ENCODE measurements at places on chromosomes 6 and 20.

DNA sequence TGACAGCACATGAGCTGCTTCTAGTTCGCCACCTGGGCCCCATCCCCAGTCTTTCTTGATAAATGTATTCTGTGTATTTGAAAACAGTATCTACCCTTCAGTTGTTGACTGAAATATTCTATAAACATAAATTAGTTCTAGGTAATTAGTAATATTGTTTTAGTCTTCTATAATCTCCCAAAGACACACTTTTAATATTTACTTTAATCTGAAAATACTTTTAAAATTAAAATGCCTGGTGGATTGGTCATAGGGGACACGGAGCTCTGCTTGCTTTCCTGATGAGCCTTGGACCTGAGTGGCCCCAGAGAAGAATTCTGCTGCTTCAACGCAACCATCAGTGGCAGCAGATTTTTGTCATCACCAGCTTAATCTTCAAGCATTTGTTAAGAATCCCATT is 234.5 kb downstream of the THBS2 start:
- DNase-seq, result no peak

DNA sequence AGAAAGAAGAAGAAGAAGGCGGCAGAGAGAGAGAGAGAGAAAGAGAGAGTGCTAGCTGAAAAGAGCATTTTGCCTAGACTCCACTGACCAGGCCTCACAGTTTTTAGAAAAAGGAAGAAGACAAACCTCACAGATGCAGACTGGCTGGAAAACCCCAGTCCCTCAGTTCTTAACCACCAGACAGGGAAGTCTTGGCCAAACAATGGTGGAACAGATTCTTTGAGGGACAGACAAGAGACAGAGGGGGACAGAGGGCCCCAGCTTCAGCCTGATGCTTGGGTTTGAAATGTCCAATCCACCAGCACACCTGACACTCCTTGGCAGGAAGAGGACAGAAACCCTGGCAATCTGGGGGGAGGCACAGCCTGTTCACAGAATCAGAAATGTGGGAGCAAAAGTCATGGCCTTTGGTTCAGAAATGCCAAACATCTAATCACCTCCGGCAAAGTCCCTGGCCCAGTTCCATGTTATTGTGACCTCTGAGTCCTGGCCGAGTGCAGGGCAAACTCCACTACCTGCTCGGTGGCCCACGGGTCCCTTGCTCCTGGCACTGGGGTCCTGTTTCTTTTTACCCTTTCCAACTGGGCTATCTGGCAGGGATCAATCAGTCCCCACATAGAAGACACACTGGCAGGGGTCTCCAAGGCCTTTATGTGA is 235.2 kb downstream of the LY86 start:
- no peak for DNase-seq

DNA sequence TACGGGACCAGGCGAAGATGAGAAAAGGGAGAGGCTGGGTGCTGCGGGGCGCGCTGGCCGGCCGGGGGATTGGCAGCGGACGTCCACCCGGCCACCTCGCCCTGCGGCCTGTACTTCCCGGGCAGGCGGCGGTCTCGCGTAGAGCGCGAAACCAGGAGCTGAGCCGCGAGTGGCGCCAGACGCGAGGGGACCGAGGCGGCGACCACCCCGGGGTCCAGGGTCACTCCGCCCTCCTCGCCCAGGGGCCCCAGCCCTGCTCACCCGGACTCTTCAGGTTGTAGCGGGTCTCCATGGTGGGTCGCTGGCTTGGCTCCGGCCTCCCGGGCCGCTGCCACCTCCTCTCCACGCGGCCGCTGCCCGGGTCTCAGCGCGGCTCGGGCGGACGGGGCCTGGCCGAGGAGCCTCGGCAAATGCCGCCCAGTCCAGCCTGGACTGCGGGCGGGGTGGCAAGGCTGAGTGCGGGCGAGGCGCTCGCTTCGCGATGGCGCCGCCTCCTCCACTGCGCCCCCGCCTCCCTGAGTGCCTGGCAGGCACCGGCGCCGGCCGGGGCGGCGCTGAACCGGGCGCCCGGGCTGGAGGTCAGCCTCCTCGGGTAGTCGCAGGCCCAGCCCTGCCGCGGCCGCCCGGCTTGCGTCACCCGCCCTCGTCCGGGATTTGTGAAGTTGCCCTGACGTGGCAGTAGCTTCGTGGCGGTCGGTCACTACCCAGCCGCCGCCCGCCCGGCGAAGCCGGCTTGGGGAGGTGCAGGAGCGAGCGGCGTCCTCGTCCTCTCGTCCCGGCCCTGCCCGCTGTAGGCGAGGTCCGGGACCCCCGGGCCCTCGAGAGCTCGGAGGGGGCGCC is at the start of gene UBE2J1:
Gene UBE2J1 (minus strand): TSS at position 445 of the 840 bp plus-strand sequence. CDS start 153 bp downstream, at position 292.
- peak; percentile 95 for DNase-seq

DNA sequence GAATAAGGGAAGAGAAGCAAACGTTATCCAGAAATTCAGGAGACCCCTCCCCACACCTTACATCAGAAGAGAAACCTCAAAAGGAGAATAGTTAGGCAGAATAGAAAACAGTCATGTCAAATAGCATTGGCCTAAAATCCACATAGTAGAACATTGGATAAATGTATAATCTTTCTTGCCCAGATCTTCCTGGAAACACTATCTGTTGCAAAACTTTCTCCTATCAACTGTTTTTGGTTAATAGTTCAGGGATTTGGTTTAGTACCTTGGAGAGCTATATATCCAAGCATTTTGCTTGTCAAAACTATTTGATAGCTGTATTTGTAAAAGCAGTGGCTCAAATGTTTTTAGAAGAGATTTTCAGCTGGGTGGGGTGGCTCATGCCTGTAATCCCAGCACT is 74.3 kb upstream of the PHACTR2 start:
- DNase-seq, result no peak

GRCh38 chr6:88301256-88301655 is 135.1 kb upstream of the CNR1 start:
- DNase-seq, result peak; percentile 63

DNA sequence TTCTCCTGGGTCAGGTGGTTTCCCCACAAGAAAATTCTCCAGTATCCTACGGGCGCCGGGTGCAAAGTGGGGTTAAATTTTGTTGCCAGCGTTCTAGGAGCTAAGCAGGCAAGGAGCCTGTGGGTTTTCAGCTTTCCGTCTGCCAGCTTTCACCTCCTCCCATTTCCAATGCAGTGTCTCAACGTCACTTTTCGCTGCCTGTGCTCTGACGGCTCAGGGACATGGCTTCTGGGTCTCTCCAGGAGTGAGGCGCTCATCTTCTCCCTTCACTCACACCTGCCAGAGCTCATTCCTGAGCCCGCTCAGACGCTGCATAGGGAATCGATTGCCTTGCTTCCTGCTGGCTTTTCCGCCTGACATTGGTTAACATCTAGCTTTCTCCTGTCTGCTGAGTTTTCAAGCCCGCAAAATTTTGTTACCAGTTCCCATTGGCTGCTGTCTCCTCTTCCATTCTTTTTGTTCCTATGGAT is 7.3 kb upstream of the NAA20 start:
- DNase-seq, result no peak

DNA sequence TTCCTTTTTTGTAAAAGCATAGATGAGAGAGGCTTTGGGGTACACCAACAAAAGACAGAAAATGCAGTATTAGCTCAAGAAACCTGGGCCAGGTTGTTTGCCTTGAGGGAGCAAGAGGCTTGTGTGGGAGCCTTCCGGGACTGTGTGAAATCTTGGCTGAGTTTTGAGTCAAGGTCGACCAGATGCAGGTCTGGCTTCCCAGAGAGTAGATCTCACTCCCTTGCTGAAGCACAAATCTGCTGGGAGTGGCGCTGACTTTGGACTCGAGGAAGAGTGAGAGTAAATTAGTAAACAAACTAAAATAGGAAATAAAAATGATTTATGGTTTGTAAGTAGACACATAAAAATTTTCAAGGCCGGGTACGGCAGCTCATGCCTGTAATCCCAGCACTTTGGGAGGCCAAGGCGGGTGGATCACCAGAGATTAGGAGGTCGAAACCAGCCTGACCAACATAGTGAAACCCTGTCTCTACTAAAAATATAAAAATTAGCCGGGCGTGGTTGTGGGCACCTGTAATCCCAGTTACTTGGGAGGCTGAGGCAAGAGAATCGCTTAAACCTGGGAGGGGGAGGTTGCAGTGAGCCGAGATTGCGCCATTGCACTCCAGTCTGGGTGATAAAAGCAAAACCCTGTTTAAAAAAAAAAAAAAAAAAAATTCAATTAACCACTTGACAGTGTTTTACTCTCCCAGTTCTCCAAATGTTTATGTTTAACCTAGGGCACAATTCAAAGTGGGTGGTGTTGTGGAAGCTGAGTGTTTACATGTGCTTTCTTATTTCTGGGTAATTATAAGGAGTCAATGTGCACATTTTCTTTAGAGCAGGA is 27.7 kb upstream of the EDN1 start:
- no peak for DNase-seq

GRCh38 chr6:130853555-130854183 is 26.5 kb downstream of the SMLR1 start:
- peak; percentile 89 for DNase-seq

GRCh38 chr6:136963259-136963658 is 41.2 kb downstream of the SLC35D3 start:
- DNase-seq, result no peak

GRCh38 chr20:59948212-59948611 is 8.0 kb downstream of the FAM217B start:
- DNase-seq, result no peak

DNA sequence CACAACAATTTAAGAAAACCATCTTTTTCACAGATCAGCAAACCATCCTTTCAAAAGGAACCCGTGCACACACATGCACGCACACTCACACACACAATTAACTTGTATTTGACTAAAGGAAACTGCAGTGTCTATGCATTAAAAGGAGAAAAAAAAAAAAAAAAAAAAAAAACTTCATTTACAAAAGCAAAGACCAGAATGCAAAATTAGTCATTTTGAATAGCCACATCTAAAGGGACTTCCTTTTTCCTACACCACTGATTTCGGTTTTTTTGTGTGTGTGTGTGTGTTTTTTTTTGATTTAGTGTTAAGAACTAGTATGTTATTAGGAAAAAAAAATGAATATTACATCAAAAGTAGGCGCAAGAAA is 6.3 kb downstream of the ZMYND8 start:
- no peak for DNase-seq

DNA sequence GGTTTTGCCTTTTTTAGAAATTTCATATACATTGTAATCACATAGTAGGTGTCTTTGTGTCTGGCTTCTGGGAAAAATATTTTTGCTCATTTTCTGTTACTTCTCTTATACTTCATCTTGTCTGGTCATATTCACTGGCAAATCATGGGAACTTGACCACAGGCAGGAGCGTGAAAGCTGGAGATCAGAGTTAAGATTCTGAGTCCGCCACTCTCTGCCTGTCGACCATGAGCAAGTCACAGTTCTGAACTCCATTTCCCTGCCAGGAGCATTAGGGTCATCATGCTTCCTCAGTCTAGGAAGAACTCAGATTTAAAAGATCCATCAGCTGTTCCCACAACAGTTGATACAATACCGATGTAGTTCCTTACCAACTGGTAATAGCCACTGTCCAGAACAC is 12.4 kb upstream of the SCGN start:
- DNase-seq, result no peak

GRCh38 chr6:45923831-45924391 is 91.7 kb downstream of the CLIC5 start:
- peak; percentile 58 for DNase-seq

Data from fibroblast of skin of back (primary cell).